COLO829 (cell line): ENCODE measurements at places on chromosomes 7 and 10.

DNA sequence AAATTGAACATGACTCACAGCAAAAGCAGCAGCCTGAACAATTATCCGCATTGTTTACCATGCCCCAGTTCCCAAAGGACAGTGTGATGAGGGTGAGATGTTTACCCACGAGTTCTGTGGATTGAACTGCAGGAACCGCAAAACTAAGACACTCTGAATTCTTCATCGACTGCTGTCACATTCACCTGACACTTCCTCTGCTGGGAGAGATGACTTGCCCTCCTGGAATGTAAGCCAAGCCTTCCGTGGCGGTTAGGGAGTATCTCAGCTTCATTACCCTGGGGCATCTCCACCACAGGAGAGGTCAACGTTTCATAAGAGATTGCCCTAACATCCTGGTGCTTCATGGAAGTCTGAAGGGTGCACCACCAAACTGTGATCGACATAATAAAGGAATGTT lies 374.6 kb upstream of the ADARB2 start:
- peak; percentile 4 for DNase-seq

GRCh38 chr7:2521341-2521745 lies 1.8 kb downstream of the LFNG start:
- DNase-seq, result no peak

- no peak for DNase-seq
Observed at GRCh38 chr10:114022766-114023597, 20.7 kb upstream of the ADRB1 start.

DNA sequence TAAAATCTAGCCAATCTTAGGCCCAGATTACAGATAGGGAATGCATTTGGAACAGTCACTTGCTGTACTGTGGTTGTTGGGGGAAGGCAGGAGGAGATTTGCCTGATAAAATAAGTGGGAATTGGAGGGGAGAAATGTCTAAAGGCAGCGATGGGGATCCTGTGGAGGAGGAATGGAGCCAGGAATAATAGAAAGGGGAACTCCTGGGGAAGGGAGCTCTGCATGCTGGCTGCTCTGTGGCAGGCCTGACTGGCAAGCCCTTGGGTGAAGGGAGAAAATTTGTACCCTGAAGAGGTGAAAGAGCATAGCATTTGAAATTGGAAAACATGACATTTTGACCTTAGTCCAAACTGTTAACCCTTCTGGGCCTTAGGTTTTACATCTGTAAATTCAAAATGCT lies 13.7 kb downstream of the MMP21 start:
- DNase-seq, result no peak

- no peak for DNase-seq
Observed at GRCh38 chr10:132066186-132066585, 440 bp downstream of the JAKMIP3 start.
